ENCODE measurements at places on chromosomes 5 and 9.

DNA sequence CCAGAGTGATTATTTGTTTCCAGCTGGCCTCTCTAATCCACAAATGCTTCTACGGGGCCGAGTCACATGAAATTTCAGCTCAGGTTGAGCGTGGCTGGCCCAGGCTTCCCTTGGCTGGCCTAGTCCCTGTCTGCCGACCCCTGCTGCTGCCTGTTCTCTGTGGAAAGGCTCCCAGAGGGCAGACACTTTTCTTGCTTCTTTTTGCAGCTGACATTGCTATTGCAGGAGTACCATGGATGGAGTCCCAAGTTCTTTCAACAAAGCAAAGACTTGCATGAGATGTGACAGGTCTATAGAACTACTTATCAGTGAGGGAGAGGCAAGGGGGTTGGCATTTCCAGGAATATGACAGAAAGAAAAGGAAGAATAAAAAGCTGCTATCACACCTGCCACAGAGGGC lies 287.4 kb upstream of the ARRDC3 start:
- no peaks in the 10 kb centered on the region for H3K36me3 ChIP-seq
- DNase-seq: no peak
- no peak overlapping the region for H3K27ac ChIP-seq
- H3K4me3 ChIP-seq: no peak overlapping the region
- H3K27me3 ChIP-seq: no peaks in the 10 kb centered on the region
- H3K4me1 ChIP-seq: peaks cover 4% of the 10 kb centered on the region

- H3K36me3 ChIP-seq: no peaks in the 10 kb centered on the region
- no peak overlapping the region for H3K4me3 ChIP-seq
- no peak overlapping the region for H3K27ac ChIP-seq
- no peak for DNase-seq
- H3K27me3 ChIP-seq: peaks cover 50% of the 10 kb centered on the region
- H3K4me1 ChIP-seq: no peaks in the 10 kb centered on the region
Measured at GRCh38 chr5:150298701-150299451, 3.8 kb downstream of the ARSI start.

- H3K27me3 ChIP-seq: no peaks in the 10 kb centered on the region
- H3K4me1 ChIP-seq: no peaks in the 10 kb centered on the region
- no peak overlapping the region for H3K4me3 ChIP-seq
- DNase-seq: no peak
- no peaks in the 10 kb centered on the region for H3K36me3 ChIP-seq
Measured at GRCh38 chr5:43110606-43111170, 10.0 kb upstream of the ZNF131 start.

GRCh38 chr5:57598756-57599155 lies 116.1 kb upstream of the ACTBL2 start:
- peaks cover 10% of the 10 kb centered on the region for H3K4me1 ChIP-seq
- no peak overlapping the region for H3K4me3 ChIP-seq
- DNase-seq: no peak
- no peaks in the 10 kb centered on the region for H3K36me3 ChIP-seq
- peaks cover 7% of the 10 kb centered on the region for H3K27me3 ChIP-seq
- no peak overlapping the region for H3K27ac ChIP-seq

GRCh38 chr9:127557466-127557869 lies 54.6 kb upstream of the STXBP1 start:
- no peak overlapping the region for H3K27ac ChIP-seq
- DNase-seq: no peak
- no peaks in the 10 kb centered on the region for H3K36me3 ChIP-seq
- H3K27me3 ChIP-seq: no peaks in the 10 kb centered on the region
- H3K4me1 ChIP-seq: peaks cover 11% of the 10 kb centered on the region
- H3K4me3 ChIP-seq: no peak overlapping the region

DNA sequence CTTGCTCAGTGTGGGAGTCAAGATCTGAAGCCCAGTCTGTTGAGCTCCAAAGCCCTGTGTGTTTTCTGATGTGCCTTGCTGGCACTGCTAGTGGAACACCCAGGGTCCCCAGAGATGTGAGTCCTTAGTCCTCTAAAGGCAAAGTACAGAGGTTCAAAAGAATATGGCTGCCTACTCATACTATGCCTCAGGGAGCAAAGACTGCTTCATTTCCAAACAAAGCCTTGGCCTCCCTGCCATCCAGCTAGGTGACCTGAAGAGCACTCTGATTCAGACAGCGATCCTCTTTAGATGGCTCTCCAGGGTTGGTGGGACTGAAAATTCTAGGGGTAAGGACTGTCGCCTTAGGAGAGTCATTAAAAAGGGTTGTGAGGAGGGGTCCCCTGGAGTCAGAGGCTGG lies 2.0 kb downstream of the PRLR start:
- H3K36me3 ChIP-seq: no peaks in the 10 kb centered on the region
- no peak overlapping the region for H3K4me3 ChIP-seq
- no peak overlapping the region for H3K27ac ChIP-seq
- DNase-seq: no peak
- peaks cover 14% of the 10 kb centered on the region for H3K4me1 ChIP-seq
- peaks cover 8% of the 10 kb centered on the region for H3K27me3 ChIP-seq

DNA sequence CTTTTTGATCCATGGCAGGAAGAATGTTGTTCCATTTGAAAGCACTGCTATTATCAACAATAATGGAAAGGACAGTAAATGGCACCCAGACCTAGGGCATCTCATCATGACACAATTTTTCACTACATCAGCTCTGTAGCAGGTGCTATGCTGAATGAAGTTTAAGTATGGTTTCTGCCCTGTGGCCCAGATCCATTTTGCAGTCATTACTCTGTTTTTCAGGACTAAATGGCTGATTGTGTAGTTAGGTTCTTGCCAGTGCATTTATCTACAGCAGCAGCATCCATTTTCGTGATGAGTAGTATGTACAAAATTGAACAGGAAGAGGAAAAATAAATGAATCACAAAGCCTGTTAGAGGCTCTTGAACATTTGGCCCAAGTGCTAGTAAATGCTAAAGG lies 270.5 kb upstream of the CD180 start:
- no peak overlapping the region for H3K27ac ChIP-seq
- no peaks in the 10 kb centered on the region for H3K36me3 ChIP-seq
- DNase-seq: no peak
- no peak overlapping the region for H3K4me3 ChIP-seq
- no peaks in the 10 kb centered on the region for H3K27me3 ChIP-seq
- no peaks in the 10 kb centered on the region for H3K4me1 ChIP-seq

GRCh38 chr9:85079349-85079748 lies 409.8 kb downstream of the NTRK2 start:
- H3K27ac ChIP-seq: no peak overlapping the region
- H3K4me1 ChIP-seq: no peaks in the 10 kb centered on the region
- peaks cover 2% of the 10 kb centered on the region for H3K36me3 ChIP-seq
- no peak overlapping the region for H3K4me3 ChIP-seq

DNA sequence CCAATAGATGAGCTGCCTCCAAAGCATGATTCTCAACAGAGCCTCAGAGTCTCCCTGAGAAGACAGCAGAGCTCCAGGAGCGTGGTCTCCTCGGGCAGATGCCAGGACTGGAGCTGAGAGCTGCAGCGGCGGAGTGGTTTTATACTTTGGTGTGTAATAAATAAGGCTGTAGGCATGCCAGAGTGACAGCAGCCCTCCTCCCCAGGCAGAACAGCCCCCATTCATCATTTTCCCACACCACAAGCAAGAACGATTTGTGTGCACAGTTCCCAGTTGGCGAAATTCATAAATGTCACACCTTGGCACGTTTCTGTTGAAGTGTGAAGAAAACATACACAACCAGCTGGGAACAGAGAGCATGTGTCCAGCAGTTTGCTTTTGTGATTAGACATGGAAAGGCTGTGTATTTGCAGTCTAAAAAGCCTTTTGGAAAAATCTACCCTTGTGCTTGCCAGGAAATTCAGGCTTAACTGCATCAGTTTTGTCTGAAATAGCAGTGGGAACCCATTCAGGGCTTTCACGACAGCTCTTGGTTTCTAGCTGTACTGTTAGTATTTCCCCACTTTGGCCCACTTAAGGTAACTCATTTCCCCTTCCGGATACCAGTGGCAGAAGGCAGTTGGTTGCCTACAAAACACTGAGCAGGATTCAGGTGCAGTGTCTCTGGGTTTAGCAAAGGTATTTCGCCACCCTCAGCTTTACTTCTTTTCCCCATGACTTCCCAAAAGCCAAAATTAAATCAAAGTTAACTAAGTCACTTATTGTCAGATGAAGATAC lies at the start of gene C1QTNF3:
Gene C1QTNF3, minus strand, starts transcription at position 115 of the 778 bp plus-strand sequence. Its CDS starts 88 bp downstream, at position 27.
- DNase-seq: no peak
- H3K27me3 ChIP-seq: no peaks in the 10 kb centered on the region
- no peak within 1 kb of the TSS for H3K4me3 ChIP-seq
- peaks cover 3% of the 10 kb centered on the region for H3K4me1 ChIP-seq
- H3K36me3 ChIP-seq: peaks cover 2% of the 10 kb centered on the region
- no peak within 1 kb of the TSS for H3K27ac ChIP-seq

DNA sequence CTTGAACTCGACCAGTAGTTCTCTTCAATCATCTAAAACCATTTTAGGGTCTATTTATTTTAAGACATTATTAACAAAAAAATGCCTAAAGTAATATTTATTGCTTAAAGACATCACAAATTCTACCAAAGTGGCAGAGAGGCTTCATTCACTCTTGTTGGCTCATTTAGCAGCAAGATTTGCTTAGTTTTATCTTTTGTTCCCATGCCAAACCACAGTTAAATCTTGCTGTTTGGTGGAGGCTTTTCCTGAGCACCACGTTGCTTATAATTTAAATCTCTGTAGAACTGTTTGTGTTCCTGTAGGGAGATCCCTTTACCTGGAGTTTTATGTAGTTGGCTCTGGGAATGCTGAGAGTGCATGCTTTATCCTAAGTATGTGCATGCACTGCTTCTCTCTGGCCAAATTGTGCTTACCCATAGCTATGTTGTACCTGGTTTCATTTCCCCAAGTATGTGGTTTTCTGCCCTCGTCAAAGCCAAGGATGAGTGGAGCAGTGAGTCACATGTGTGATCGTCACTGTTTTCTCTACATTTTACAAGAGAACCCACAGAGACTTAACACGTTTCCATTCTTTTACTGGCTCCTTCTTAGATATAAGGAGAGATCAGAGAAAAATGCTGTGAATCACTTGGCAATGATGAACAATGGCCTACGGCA lies 42.1 kb upstream of the MAST4 start:
- DNase-seq: no peak
- peaks cover 1% of the 10 kb centered on the region for H3K36me3 ChIP-seq
- no peak overlapping the region for H3K4me3 ChIP-seq
- H3K4me1 ChIP-seq: peaks cover 7% of the 10 kb centered on the region
- H3K27me3 ChIP-seq: no peaks in the 10 kb centered on the region
- no peak overlapping the region for H3K27ac ChIP-seq

DNA sequence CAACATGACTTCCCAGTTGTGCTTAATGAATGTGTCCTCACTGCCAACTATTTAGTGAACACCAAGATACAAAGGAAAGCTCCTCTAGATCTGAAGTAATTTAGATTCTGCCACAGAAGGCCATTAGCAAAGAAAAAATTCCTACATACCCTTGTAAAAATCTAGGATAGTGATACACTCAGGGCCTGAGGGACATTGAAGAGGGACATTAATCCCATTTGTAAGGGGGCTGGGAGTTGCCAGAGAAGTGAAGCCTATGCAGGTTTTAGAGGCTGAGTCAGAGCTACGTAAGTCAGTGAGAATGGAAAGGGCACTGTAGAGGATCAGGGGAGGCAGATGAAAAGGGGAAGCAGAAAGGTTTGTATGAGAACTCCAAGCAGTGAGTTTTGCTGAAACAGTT lies 286.9 kb upstream of the TARS1 start:
- H3K36me3 ChIP-seq: no peaks in the 10 kb centered on the region
- H3K4me1 ChIP-seq: peaks cover 12% of the 10 kb centered on the region
- no peaks in the 10 kb centered on the region for H3K27me3 ChIP-seq

GRCh38 chr9:83656032-83656680 lies 33.2 kb downstream of the IDNK start:
- H3K36me3 ChIP-seq: peaks cover 38% of the 10 kb centered on the region
- H3K27ac ChIP-seq: no peak overlapping the region
- DNase-seq: no peak
- H3K27me3 ChIP-seq: no peaks in the 10 kb centered on the region

- no peak for DNase-seq
- peaks cover 10% of the 10 kb centered on the region for H3K36me3 ChIP-seq
- no peak overlapping the region for H3K27ac ChIP-seq
- no peaks in the 10 kb centered on the region for H3K27me3 ChIP-seq
- no peak overlapping the region for H3K4me3 ChIP-seq
Measured at GRCh38 chr5:75551471-75551870, 39.8 kb downstream of the POLK start.

GRCh38 chr9:2241461-2241835 lies 226.3 kb downstream of the SMARCA2 start:
- H3K27me3 ChIP-seq: peaks cover 11% of the 10 kb centered on the region
- peak overlapping the region; percentile 75 for H3K27ac ChIP-seq
- peak overlapping the region; percentile 86 for H3K4me3 ChIP-seq
- H3K36me3 ChIP-seq: no peaks in the 10 kb centered on the region
- H3K4me1 ChIP-seq: peaks cover 17% of the 10 kb centered on the region

GRCh38 chr9:89225587-89225986 lies 47.0 kb upstream of the SHC3 start:
- H3K4me3 ChIP-seq: no peak overlapping the region
- no peak overlapping the region for H3K27ac ChIP-seq
- H3K4me1 ChIP-seq: peaks cover 4% of the 10 kb centered on the region
- H3K27me3 ChIP-seq: no peaks in the 10 kb centered on the region
- no peaks in the 10 kb centered on the region for H3K36me3 ChIP-seq

GRCh38 chr5:1204693-1205242 lies 3.4 kb downstream of the SLC6A19 start:
- no peak overlapping the region for H3K4me3 ChIP-seq
- no peak for DNase-seq
- H3K27ac ChIP-seq: peak overlapping the region; percentile 85
- H3K4me1 ChIP-seq: peaks cover 16% of the 10 kb centered on the region
- H3K27me3 ChIP-seq: peaks cover 5% of the 10 kb centered on the region
- no peaks in the 10 kb centered on the region for H3K36me3 ChIP-seq

DNA sequence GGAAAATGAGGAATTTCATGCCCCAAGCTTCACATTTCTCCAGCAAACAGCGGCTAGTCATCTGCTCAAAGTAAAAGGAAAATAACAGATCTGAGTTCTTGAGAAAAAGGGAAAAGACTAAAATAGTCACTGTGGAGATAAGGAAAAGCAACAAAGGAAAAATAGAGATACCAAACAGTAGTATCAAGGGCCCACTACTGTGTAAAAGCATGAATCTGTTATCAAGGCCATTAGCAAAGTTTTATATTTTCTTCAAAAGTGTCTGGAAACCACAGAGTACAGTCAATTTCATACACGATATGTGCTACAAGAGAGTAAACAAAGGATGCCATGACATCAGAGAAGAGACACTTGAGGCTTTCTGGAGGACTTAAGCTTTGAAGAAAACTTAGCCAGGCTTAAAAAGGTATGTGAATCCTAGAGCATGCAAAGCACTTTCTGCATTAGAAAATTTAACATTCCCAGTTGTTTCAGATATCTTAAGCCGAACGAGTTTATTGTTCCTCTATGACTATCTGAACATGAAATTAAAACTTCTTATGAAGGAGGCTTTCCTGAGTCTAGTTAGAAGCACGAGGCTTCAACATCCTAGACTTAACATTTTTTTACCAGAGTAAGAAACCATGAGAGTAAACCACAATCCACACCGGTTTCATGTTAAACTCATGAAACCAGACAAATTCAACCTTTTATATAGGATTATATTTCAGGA lies 1.2 kb downstream of the TTC33 start:
- H3K4me1 ChIP-seq: peaks cover 2% of the 10 kb centered on the region
- no peaks in the 10 kb centered on the region for H3K27me3 ChIP-seq
- H3K4me3 ChIP-seq: no peak overlapping the region
- no peak for DNase-seq
- no peak overlapping the region for H3K27ac ChIP-seq
